ENCODE measurements at places on chromosomes 12 and 14.

- DNase-seq: no peak
Measured at GRCh38 chr12:49051373-49051764, 9.2 kb downstream of the KMT2D start.

DNA sequence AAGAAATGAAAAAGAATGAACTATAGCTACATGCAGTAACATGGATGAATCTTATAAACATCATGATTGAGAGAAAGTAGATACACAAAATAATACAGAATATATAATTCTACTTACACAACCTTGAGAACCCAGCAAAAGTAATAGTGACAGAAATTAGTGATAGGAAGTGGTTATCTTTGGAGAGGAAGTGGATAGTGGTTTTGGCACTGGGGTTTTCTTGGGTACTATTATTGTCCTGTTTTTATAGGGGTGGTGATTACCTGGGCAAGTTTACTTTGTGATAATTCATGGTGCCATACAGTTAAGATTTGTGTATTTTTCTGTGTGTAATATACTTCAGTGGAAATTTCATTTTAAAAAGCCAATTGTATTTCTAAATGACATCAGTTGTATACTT is 352.7 kb downstream of the AEBP2 start:
- DNase-seq: no peak

DNA sequence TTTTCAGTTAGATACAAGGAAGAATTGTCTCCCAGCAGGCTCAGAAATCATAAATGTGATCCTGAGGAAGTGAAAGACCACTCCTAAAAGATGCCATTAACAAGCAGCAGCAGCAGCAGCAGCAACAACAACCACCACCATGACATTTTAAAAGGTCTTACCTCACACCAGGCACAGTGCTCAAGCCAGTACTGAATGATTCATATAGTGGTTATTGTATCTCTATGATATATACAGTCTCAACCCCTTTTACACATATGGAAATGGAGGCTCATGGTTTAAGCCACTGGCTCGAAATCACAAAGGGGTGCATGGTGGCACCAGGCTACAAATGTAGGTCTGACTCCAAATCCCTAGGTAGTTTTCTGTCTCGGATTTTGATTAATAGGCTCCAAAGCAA is 126.9 kb downstream of the KTN1 start:
- DNase-seq: no peak

DNA sequence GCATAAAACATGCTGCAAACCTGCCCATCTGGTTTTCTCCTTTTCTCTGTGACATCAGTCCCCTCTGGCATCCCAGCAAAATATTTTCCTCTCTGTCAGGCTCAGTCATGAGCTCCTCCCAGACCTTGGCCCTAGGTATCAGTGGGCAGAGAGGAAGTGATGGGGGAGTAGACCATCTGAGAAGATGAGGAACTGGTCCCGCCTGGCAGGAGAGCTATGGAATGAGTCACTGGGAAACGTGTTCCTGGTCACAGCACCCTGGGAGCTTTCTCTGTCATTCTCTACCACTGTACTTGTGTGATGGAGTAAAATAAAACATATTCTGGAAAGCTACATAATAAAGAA is 5.0 kb upstream of the SRSF9 start:
- no peak for DNase-seq

DNA sequence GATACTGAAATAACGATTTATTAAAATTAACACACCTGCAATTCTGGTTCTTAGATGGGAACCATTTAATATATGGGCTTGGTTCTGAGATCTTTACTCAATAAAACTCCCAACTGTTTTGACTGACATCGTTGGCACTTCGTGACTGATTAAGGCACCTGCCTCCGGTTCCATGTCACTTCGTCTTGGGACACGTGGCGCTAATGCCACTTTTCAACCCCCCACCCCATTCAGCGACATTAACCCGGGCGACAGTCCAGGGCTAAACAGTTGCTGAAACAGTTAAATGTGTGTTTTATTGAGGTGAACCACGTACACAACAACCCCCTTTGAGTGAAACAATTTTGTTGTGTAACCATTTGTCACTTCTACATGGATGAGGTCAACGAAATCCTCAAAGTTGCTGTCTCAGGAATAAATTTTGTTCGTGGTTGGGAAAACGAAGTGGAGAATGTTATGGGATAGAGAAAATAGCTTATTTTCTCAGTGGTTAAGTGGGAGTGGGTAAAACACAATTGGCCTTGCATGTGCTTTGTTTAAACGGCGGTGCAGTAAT is 9.9 kb upstream of the SLC38A2 start:
- no peak for DNase-seq

DNA sequence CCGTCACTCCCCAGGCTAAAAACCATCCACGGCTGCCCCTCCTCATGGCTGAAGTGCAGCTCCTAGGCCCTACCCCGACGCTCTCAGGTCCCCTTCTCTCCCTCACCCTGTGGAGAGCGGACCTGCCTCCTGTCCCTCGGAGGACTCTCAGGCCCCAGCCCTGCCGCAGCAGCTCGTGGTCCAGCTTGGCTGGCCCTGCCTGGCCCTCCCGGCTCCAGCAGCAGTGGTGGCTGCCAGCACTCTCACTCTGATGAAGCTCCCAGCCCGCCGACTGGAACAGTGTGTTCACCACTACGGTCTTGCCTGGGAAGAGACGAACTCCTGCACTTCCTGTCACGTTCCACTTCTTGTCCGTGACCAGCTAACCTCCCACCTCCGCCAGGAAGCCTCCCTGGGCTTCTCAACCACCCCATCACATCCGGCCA is 11.1 kb downstream of the BAG5 start:
- DNase-seq: no peak

GRCh38 chr14:54474232-54474793 is 14.5 kb downstream of the GMFB start:
- DNase-seq: no peak

- no peak for DNase-seq
Measured at GRCh38 chr12:124655698-124656516, 88.5 kb upstream of the NCOR2 start.

- no peak for DNase-seq
Measured at GRCh38 chr12:67362526-67362925, 93.4 kb downstream of the CAND1 start.

- no peak for DNase-seq
Measured at GRCh38 chr12:90790747-90791146, 164.2 kb downstream of the CCER1 start.

DNA sequence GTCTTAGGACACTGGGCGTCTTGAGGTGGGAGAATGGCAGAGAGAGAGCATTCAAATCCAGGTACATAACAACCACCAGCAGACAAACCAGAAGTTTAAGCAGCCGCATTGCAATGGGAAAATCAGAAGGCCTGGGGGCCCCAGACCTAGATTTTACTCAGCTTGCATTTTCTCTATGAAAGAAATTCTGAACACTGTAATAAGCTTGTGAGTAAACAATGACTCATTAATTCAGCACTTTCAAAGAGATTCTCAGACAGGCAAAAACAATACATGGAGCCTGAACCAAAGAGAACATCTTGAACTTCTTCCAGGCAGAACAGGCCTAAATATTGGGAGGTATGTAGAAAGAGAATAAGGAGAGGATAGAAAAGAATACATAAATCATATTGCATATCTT is 69.8 kb upstream of the IFNG-AS1 start:
- DNase-seq: no peak

DNA sequence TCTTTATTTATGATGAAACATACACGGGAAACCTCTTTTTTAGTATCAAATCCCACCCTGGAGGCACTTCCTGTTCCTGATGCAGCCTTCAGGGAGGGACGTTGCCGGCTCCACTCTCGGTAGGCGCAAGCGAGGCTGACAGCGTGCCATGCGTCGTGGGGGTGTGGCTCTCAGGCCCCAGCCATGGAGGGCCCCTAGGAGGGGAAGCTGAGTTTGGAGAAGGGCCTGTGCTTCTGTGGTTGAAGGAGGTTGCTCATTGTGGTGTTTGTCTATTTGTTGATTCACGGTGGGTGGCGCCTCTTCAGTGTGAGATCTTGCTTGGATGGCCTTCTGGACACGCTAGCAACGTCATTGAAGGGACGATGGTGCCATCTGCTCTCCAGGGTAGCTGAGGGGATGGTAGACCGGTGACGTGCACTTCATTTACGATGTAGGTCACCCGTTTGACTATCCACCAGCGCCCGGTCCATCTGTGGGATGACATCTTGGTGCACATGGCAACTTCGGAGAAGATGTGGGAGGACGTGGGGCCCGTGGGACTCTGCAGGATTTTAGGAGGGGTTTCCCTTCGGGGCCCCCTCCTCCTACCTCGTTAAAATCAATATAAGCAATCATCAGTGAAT is 126.3 kb upstream of the RTL1 start:
- no peak for DNase-seq

- no peak for DNase-seq
Measured at GRCh38 chr14:43900173-43900655, 606.9 kb downstream of the FSCB start.

DNA sequence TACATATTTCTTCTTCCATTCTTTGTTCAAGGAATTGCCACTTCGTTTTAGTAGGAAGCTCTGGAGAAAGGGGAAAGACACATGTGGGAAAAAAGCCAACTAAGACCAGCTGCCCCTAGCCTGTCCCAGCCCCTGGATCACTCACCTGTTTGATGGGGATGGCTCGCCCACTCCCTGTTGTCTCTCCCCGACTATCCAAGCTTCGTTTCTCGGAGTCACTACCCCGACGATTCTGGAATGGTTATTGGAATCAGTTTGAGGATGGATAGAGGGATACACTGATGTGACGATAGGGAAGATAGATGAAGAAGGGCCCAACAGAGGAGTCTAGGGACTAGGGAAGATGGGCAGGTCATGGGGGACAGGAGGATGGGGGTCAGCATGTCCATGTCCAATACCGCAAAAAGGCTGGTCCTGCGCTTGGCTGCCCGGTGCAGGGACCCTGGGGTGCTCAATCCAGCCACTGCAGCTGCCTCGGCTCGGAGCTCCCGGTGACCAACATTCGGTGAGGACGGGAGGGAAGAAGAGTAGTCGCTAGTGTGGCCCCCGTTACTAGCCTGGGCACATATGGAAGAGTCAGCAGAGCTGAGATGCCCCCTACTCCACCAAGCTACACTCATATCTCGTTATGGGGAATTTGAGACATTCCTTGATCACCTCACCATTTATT is 7.0 kb downstream of the AGAP2 start:
- no peak for DNase-seq

DNA sequence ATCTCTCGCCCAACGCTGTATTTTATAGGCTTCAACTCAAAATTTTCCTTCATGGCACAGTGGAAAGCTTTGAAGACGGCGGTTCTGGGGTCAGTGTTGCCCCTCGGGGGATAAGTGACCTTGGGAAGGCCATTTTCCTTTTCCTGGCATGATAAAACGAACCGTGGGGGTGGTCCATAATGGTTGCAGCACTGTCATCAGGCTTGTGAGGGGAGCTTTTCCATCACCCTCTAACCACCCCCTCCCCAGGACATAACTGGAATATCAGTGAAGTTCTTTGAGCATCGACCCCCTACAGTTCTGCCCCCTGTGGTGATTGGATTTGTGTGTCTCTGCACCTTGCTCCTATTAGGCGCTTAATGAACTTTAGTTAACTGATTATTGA is 16.0 kb downstream of the FOS start:
- no peak for DNase-seq

DNA sequence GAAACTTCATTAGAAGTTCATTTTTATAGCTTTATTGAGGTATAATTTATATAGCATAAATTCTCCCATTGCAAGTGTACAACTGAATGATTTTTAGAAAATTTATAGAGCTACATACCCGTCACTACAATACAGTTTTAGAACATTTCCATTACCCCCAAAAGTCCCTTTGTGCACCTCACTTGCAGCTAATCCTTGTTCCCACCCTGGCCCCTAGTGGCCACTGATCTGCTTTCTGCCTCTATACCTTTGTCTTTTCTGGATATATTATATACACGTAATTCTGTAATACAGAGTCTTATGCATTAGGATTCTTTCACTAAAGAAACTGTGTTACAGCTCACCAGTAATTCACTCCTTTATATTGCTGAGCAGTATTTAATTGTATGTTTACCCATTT is 145.1 kb upstream of the DIO2 start:
- no peak for DNase-seq

- DNase-seq: no peak
Measured at GRCh38 chr12:102769323-102769916, 147.6 kb downstream of the PAH start.

DNA sequence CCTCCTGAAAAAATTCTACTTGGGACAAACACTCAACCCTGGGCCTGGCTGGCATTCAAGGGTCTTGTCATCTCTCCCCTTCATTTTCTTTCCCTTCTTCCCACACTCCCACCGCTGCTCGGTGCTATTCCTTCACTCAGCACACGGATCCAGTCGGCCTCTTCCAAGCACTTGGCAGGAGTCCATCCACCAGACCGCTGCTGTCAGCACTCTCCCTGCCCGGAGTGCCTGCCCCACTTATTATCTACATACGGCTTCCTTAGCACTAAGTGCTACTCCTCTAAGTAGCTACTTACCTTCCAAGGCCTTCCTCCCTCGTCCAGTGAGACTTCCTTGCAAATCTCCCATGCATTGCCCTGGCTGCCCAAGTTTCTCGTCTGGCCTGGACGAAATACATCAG is 29.8 kb downstream of the CALM1 start:
- DNase-seq: no peak

DNA sequence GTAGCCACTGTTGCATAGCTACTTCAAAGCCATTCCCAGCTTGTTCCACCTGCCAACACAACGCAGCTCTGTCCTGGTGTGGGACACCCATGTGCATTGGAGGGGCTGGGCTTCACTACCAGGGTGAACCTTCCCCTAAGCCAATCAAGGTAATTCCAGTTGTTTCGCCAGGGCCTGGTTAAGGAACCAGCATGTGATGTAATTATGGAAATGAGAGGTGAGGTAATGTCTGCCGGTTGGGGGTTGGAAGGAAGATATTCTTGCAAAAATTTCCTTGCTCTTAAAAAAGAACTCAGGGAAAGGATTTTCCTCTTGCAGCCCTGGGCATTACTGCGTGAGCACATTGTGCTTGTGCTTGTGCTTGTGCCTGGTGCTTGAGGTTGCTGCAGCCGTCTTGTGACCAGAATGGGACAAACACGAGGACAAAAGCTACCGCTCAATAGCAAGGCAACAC is 14.9 kb downstream of the TUBA1C start:
- DNase-seq: no peak

GRCh38 chr14:104938960-104939359 is 14.3 kb downstream of the PLD4 start:
- DNase-seq: no peak

- no peak for DNase-seq
Measured at GRCh38 chr12:54240971-54241588, 38.8 kb downstream of the CBX5 start.

DNA sequence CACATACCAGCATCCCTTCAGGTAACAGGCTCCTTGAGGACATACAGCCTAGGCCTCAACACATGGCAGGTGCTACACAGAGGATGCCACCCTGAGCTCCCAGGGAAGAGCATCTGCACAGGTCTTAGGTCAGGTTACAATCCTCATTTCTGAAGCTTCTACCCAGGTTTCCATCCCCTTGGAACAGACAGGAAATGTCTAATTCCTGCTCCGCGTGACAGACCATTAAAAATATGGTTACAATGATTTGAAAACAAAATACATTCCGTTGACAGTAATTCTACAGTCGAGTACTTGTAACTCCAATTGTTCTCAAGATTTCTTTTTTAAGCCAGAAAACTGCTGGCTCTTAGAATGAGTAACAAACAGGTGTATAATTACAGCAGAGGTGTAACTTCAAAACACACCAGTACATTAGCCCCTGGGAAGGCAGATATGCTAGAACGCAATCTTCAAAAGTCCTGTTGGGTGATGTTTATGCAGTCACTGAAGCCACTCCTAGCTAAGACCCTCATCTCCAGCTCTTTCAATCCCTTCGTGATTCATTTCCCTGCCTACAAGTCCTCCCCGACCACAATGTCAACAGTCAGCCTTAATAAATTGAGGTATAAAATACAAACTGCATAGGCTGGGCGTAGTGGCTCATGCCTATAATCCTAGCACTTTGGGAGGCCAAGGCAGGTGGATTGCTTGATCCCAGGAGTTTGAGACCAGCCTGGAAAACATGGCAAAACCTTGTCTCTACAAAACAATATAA is 11.6 kb downstream of the SETD3 start:
- no peak for DNase-seq

Data from effector CD8-positive, alpha-beta T cell (primary cell).